CD4-positive, alpha-beta T cell treated with Interleukin-15 for 1 hour (primary cell): ENCODE measurements at places on chromosomes 6 and 20.
A peak's percentile ranks its signal among the peaks of the same experiment; 100 is the strongest.

DNA sequence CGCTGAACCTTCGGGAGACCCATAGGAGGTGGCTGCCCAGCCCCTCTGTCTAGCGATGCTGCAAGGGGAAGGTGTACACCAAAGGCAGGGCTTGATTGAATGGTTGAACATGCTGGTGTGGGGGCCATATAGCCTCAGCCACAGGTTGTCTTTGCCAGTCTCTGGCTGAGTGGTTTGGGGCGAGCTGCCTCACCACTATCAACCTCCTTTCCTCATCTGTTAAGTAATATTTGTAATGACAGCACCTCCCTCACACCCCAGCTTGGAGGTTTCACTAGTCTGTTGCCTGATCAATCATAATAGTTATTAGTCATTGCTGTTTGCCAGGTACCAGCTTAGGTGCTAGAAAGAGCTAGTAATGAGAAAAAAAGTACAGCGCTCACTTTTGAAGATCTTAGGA, 11.8 kb upstream of the ZNF831 start:
- DNase-seq = peak; percentile 30

GRCh38 chr20:62872184-62872847, 10.7 kb upstream of the TCFL5 start:
- no peak for DNase-seq

- no peak for DNase-seq
These were observed 617.6 kb downstream of the COL12A1 start for GRCh38 chr6:74588094-74588832.

GRCh38 chr20:4989570-4989969, 11.7 kb downstream of the SLC23A2 start:
- no peak for DNase-seq

DNA sequence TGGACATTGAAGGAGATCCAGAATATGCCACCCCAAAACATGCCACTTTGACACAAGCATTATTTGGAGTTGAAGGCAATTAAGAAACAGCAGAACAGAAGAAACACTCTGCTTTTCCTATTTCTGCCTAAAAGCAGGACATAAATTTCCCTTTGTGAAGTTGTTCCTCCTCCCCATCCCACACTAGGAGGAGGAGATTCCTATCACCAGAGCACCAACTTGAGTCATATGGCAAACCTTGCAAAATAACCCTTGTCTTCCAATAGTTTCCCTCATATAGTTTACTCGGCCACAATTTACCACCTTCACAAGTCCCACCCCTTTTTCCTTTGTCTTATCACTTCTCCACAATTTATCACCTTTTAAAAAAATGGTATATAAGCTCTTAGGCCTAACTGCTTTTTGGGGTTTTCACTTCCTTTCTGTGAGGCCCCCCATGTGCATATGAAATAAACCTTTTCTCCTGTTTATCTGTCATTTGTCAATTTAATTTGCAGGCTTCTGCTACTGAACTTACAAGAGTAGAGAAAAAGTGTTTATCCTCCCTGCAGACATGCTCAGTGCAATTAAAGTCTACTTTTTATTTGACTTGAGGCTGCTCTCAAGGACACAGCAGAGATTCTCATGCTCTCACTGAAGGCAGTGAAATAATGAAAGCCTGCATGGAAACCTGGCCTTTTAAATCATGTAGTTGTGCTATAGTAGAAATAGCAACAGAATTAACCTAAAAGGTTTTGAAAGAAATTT, 2.8 kb upstream of the RAB23 start:
- no peak for DNase-seq

GRCh38 chr6:82040405-82041221, 206.9 kb downstream of the IBTK start:
- DNase-seq = no peak

DNA sequence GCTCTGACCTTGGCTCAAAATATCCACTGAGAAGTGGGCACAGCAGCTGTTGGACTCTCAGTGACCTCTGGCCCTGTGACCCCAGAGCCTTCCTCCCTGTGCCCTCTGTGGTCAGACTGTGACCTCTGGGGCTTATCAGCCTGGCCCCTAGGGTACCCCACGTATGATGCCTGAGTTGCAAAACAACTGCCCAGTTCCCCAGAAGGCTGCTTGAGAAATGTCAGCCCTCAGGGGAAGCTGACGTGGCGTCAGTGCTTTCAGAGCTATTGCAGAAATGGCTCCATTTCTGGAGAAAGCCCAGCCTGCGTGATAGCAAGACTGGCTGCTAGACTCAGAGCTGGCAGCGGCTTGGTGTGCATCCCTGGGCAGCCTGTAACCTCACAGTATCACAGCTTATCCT, 31.5 kb upstream of the TGM2 start:
- peak; percentile 70 for DNase-seq

- DNase-seq = no peak
These were observed 195.7 kb upstream of the KCNG1 start for GRCh38 chr20:51218603-51219002.

DNA sequence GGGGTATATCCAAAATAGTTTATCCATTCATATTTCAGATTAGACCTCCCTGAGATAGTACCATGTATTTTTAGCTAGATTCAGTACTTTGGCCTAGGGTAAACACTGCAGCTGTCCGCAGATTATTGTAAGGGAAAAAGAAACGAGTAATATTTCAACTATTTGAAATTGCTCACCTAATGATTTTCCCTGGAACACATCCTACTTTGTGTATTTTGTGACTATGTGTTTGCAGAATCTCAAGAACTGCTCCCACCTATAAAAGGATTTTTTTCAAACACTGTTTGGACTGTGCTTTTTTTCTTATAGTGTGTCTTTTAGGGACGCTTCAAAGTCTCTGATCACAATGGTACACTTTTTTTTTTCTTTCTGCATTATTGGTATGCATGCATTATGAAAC, 42.3 kb downstream of the RGS17 start:
- no peak for DNase-seq

- DNase-seq = no peak
These were observed 574 bp downstream of the ARHGAP40 start for GRCh38 chr20:38602185-38602581.

- no peak for DNase-seq
These were observed 34.9 kb downstream of the ESF1 start for GRCh38 chr20:13749811-13750210.

- no peak for DNase-seq
These were observed 20.2 kb upstream of the RREB1 start for GRCh38 chr6:7087491-7087979.

DNA sequence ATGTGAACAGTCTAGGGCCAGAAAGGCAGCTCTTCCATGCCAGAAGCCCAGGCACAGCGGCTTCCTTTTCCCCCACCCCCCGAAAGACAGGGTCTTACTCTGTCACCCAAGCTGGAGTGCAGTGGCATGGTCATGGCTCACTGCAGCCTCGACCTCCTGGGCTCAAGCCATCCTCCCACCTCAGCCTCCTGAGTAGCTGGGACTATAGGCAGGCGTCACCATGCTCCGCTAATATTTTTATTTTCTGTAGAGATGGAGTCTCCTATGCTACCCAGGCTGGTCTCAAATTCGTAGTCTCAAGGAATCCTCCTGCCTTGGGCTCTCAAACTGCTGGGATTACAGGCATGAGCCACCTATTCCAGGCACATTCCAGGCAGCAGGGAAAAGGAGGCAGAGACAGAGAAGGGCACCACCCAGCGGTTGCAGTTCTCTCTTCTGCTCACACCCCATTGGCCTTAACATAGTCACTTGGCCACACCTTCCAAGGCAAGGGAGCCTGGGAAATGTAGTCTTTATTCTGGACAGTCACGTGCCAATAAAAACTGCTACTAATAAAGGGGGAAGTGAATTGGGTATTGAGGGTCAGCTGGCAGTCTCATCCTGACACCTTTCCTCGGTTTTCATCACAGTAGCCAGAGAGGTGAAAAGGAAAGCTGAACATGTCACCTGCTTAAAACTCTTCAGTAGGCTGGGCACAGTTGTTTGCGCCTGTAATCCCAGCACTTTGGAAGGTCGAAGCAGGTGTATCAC, 205.9 kb downstream of the ZMYND8 start:
- peak; percentile 43 for DNase-seq
